ENCODE measurements at places on chromosomes 4 and X.

DNA sequence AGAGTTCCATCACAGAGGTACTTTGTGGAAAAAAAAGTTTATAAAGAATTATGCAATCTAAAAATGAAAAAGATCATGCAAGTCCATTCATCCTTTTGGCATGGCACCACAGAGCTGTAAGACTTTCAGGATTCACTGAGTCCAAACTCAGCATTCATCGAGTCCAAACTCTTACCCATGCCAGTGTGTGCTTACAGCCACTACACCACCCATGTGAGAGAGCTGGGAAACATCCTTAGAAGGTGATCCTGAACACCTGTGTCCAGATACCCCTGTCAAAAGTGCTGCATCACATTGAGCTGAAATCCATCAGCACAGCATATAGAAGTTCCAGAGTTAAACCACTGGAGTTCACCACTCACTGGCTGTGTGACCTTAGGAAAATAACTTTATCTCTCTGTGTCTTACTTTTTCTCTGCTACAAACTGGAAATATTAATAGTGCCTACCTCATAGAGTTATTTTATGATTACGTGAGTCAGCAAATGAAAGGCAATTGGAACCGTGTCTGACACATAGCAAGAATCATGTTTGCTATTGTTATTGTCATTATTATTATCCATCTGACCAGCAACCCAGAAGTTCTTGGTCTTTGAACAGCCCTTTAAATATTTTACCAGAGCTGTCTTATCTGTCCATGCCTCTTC is 115.0 kb upstream of the FTHL17 start:
- no peak for DNase-seq

DNA sequence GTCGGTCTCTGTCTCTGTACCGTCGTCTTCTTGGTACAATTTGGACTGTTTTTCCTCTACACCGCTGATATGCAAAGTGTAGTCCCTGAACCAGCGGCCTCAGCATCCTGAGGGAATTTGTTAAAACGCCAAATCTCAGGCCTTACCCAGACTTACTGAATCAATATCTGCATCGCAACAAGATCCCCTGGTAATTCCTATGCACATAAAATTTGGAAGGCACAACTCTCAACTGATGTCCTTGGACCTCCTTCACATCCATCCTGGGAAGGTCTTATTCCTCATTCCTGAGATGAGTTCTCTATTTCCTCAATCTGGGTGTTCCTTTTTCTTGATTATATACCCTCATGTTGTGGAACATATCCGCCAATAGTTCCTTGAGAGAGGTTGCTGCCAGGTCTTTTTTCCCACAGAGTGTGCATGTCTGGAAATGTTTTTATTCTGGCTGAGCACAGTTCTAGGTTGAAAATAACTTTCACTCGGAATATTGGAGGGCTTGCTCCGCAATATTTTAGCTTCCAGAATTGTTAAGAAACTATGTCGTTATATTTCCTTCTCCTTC is 738 bp upstream of the HPF1 start:
- DNase-seq, result no peak

DNA sequence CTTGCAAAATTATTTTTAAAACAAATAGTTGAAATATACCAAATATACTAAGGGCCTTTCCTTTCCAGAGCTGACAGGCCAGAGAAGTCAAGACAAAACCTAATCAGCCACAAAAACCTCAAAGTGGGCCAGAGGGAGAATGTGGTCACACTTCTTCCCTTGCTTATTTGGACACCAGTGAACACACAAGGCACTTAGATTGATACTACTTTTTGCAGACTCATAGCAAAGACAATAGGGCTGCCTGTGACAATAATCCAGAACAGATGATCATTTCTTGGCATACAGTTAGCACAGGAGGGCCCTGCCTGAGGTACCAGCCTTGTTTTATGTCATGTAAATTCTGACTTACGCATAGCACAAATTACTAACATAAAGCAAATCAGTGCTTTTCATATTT is 215.7 kb upstream of the NEIL3 start:
- no peak for DNase-seq

DNA sequence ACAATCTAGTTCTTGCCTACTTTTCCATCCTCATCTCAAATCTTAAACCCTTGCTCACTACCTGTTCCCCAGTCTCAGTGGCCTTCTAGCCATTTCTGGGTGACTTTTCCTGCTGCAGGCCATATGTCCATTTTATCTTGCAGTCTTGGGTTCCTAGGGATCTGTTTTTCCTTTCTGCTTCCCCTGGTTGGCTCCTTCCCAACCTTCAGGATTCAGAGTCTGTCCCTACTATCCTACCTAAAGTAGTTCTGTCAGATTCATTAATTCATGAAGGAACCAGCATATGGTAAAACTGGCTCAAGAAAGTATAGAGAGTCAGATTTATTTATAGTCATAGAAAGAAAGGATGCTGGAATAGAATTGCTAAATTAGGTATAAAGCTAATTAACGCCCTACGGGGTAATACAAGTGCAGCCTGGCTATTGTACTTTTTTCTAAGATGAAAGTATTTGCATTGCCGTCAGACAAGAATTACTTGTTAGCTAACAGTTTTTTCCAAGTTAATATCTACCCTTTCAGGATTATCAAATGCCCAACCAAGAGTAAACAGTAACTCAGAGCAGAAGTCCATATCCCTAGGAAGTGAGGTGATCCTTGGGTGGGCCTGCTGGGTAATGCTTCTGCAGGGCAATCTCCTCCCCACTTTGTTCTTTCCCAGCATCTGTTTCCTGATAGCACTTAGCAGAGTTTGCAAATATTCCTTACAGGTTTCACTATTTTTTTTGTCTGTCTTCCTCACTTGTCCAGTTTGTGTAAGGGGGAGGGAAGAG is 63.6 kb downstream of the REPS2 start:
- no peak for DNase-seq

DNA sequence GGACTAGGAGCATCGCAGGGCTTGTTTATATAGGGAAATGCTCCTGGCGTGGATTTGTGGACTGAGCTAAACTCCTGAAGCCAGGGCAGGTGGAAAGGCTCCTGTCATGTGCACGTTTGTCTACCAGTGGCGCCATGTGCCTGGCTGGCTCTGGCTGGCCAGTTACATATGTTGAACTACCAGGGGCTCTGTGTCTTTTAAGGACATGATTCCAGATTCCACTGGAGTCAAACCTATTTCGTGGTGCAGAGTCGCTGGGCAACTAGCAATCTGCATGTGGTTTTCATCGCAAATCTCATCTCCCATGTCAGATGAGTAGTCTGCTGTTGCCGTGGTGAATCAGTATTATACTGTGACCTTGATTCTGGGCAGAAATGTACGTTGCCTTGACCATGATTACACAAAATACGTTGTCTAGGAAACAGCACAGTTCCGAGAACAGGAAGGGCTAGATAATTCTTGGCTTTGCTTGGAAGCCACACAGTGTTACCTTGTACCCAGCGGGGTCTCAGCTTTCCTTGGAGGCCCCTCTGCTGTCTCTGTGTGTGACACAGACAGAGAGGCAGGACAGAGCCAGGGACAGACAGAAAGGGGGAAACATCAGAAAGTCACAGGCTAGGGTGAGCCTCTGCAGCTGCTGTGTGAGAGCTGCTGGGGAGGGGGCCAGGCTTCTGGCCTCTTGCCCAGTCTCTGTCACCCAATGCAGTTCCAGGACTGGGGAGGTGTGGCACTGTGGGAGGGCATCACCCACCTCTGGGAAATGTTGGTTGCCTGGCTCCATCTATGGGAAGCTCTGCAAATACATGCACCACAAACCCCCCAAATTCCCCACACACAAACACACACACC is 19.2 kb downstream of the PNMA6E start:
- no peak for DNase-seq

DNA sequence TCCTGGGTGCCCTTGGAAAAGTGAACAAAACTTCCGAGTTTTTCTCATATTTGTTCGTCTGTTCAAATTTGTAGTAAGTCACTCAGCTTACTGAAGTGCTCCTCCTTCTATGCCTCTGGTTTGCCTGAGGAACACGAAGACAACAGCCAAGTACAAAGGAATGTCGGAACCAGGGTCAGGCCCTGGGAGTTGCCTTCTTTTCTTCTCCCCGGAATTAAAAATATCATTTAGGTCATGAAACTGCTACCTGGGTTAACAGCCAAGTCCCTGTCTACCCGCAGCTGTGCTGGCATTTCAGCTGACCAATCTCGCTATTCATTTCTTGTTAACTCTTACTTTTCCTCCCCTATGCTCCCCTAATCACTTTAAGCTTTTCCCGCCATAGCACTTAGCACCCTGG is 137.6 kb upstream of the TEX13D start:
- no peak for DNase-seq

GRCh38 chr4:169167957-169168858 is 102.5 kb downstream of the SH3RF1 start:
- no peak for DNase-seq

- DNase-seq, result no peak
Observed at GRCh38 chrX:40007756-40008705, 89.7 kb downstream of the BCOR start.

DNA sequence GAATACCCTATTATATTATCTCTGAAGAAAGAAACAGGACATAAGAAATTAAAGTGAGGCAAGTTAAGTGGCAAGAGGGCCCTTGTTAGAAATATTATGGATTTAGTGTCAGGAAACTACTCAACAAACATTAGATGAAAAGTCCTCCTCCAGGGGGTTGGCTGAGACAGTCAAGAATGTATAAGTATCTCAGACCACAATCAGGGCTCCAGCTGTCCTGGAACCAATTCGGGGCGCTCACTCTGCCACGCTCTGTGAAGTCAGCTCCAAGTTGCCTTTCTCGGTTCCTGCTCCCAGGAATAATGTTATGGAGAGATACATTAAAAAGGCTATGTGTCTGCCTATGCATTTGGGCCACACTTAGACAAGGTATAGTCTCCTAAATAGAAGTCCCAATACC is 73.3 kb downstream of the RASGEF1B start:
- no peak for DNase-seq
